ENCODE measurements at places on chromosomes 7 and 10.

GRCh38 chr7:11817111-11817740, 14.8 kb downstream of the THSD7A start:
- DNase-seq: no peak

GRCh38 chr7:105819559-105819958, 56.8 kb downstream of the ATXN7L1 start:
- no peak for DNase-seq

GRCh38 chr10:116598329-116598728, 7.6 kb downstream of the PNLIPRP1 start:
- no peak for DNase-seq

DNA sequence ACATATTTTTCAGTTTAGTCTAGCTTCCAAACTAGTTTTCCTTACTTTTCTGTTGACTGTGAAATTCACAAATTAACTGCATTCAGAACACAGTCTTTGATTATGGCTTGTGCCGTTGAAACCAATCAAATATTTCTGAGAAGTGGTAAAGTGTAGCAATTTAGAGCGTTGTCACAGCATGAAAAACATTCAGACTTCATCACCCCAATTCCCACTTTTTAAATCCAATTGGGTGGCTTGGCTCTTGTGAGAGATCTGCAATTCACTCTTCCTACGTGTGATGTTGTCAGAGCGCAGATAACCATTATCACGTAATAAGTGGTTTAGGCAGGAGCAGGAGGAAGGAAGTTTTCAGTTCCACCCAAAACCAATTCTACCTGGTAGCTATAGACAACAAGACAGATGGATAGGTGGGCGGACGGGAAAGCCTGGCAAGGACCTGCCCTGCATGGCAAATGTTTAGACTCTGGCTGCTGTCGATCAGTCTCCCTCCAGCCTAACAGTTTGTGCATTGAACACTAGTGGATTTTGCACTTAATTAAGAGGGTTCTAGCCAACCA, 8.9 kb downstream of the COBL start:
- no peak for DNase-seq

DNA sequence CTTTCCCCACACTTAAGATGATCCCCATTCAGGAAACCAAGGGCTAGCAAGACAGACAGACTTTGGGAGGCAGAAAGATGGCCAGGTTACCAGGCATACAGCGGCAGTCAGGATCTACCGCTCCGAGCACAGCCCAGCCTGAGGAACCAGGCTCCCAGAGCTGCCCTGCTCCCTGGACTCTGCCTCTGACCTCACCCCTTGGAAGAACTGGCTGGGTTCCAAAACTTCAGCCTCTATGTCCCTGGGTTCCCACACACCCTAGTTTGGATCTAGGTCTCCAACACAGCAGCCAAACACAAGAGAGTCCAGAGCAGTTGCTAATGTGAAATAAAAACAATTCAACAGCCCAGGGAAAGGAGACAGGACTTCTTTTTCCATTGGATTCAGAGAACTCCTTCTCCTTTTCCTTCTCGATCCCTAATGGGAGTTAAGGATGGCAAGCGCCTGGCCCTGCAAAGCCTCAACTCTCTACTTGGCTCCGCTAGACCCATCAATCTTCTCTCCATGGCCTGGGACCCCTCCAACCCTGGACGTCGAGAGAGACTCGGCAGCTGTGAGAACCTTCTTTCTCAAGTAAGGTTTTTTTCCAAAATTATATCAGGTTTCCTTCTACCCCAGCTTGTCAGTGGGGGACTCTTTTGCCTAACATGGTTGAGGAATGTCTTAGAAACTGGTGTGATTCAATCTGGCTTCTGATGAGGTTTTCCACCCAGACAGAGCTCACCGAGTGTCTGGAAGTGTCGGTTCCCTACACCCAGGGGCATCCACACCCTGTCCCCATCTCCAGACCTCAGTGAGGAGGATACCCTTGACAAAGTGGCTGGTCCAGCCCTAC, 219.6 kb downstream of the KCNMA1 start:
- no peak for DNase-seq

DNA sequence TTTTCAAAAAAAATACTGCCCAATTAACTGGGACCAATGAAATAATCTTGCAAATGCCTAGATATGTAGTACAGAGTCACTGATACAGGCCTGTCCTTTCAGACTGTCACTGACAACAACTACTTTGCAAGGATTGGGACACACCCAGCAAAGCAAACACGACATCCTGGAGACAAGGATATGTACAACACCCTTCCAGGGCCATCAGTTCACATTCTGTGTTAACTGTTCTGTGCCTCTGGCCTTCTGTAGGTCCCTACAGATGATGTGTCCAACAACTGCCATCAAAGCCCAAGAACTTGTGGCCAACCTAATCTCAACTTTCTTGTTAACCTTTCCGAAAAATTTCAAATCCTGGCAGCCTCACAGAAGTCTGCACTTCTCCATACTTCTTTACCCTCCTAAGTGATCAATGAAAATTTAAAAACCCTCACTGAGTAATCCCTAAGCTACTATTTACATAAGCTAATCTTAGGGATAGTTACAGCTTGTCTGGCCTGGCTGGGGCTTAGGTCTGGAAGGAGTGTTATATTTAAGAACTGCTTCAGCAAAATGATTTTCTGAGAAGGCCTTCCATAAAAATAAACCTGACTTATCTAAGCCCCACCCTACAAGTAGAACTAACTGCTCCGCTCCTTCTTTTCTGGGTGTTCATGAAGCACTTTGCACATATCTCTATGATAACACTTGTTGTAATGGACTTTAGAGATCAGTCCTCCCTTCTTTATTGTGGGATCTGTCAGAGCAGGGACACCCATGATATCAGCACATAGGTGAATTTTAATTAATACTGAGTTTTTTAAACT, 21.0 kb downstream of the COBL start:
- no peak for DNase-seq

DNA sequence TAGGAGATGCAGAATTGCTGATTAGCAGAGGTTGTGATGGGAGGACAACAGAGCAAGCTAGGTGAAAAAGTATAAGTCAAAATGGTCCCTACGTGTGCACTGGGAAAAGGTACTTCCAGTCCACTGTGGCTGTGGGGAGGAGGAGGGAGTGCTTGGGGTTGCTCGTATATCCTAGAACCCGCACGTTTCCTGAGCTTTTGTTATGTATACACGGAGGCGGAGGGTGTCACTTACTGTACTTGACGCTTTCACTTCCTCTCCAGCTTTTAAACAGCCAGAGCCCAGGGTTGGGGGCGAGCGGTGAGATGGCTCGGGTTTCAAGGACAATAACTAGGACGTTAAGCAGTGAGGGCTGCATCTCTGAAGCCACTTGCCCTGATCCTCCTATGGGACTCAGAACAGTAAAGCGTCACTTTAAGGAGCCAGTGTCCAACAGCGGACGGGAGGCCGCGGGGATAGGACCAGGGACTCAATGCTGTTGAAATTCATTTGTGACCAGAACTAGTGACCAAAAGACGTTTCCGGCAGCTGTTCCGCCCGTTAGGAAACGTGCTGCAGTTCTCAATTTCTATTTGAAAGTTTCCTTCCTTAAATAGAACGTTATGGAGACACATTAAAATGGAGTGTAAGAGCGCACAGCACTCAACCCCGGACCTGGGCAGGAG, 985 bp upstream of the ETV1 start:
- DNase-seq: no peak
